ENCODE measurements at places on chromosomes 1 and 21. TPM values are rescaled to one million over a fixed set of nuclear protein-coding genes. Genes with fewer than 3 reads are reported as not detected.

The TMED5 gene
- polyA plus RNA-seq = 26.8 TPM

The MPZL1 gene
- 107 TPM for polyA plus RNA-seq

The RPS6KC1 gene
- 5.7 TPM for polyA plus RNA-seq

The SYT14 gene
- not detected for polyA plus RNA-seq

The HSPA6 gene
- polyA plus RNA-seq = 0.22 TPM

The SPRR2E gene
- 0.24 TPM for polyA plus RNA-seq

The TACSTD2 gene
- polyA plus RNA-seq = 1.1 TPM

The LCE3E gene
- not detected for polyA plus RNA-seq

The PRKCZ gene
- 206 TPM for polyA plus RNA-seq

DNA sequence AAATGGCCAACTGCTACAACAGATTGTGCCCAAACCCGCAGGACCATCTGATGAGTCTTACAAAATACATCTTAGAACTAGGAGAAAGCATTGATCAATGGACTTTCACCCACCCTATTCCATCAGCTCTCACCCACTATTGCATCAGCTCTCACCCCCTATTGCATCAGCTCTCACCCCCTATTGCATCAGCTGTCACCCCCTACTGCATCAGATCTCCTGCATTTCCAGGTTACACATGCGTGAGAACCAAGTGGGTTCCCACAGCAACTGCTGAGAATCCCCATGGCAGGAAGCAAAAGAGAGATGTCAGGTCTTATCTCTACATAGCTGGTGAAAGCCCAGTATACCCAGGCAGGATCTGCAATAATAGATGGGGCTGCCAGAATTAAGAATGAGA lies 533.5 kb downstream of the LTN1 start:
- no peak for DNase-seq

DNA sequence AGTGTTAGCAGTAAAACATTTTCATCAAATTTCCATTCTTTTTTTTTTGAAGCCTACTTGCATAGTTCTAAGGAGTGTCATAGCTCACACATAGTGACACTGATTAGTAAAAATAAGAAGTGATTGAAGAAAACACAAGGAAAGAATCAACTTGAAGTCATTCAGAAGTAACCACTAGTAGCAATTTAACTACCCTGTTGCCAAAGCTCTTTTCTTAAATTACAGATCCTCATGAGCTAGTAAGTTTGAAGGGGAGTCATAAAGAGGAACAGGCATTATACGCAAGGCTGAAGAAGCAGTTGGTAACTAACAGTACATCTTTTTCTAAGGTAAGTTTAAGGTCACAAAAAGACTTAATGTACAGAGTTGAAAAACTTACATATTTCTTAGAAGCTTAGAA lies 332.2 kb downstream of the CHRM3 start:
- no peak for DNase-seq

- DNase-seq = no peak
Observed at GRCh38 chr1:168893359-168893801, 164.4 kb upstream of the DPT start.

DNA sequence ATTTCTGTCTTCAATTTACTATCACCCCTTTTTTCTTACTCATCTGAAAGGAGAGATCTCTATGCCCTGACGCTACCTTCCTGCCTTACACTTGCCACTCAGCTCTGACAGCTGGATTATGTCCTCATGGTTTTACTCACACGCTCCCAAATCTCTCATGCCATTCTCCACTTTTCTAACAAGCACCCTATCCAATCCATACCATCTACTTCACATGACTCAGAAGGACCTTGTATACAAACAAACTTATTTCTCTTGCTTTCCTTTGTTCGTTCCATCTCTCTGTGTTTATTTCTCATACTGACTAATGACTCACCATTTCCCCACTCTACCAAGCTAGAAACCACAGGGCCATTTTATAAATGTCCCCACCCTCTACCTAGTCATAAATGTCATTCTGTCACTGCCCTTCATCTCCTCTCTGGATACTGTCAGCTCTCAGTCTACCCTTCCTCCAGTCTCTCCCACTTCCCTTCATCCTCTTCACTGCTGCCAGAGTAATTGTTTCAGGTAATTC lies 87.3 kb downstream of the USP24 start:
- DNase-seq = no peak

DNA sequence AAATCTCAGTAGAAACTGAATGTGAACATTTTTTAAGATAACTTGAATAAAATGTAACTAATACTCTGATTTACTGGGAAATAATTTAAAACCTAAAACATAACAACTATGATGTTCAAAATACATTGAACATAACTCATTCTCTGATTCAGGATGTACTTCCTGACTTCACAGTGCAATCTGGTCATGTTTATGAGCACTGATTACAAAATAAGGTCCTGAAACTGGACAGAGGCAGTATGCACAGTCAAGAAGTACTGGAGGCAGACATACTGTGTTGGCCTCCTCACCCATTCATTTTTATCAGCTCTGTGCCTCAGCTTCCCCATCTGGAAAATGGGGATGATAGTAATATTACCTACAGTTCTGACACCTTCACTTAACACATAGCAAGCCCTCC lies 651.3 kb downstream of the PTPRC start:
- no peak for DNase-seq

GRCh38 chr1:187763976-187764375 lies 935.2 kb downstream of the PLA2G4A start:
- DNase-seq = no peak

- no peak for DNase-seq
Observed at GRCh38 chr1:172088256-172088655, 247.0 kb downstream of the DNM3 start.

All from small intestine (tissue), 16 donors.